Islet precursor cell (in vitro differentiated cells): ENCODE measurements at places on chromosomes 6 and 20.
A peak's percentile ranks its signal among the peaks of the same experiment; 100 is the strongest.

- no peak for DNase-seq
Measured at GRCh38 chr6:105949869-105950268, 136.3 kb upstream of the PRDM1 start.

GRCh38 chr20:22509090-22509842 lies 75.1 kb downstream of the FOXA2 start:
- no peak for DNase-seq

DNA sequence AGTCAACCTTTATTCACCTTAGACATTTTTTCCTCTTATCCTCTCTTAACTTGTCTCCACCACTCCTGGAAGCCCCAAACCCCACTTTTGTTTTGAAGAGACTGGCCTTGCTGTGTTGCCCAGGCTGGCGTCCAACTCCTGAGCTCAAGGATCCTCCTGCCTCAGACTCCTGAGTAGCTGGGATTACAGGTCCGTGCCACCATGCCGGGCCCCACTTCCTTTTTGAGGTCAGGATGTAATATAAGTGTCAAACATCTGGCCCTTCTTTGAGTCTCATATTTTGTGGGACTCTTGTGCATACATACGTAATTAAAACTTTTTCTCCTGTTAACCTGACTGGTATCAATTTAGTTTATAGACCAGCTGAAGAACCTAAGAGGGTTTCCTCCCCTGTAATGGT lies 1.4 kb upstream of the CDK19 start:
- no peak for DNase-seq

- no peak for DNase-seq
Measured at GRCh38 chr20:52963131-52963530, 9.0 kb upstream of the TSHZ2 start.

- no peak for DNase-seq
Measured at GRCh38 chr6:45436544-45437438, 59.1 kb upstream of the SUPT3H start.

- peak; percentile 84 for DNase-seq
Measured at GRCh38 chr6:143941852-143942627, 66.0 kb downstream of the PLAGL1 start.

- DNase-seq, result no peak
Measured at GRCh38 chr6:75600768-75601167, 912 bp upstream of the SENP6 start.

GRCh38 chr6:2615251-2615650 lies 135.5 kb downstream of the MYLK4 start:
- no peak for DNase-seq

GRCh38 chr6:32855467-32856174 lies 1.6 kb downstream of the PSMB9 start:
- no peak for DNase-seq

GRCh38 chr20:36848078-36848660 lies 27.8 kb upstream of the TLDC2 start:
- DNase-seq, result no peak

GRCh38 chr20:40489886-40490285 lies 199.2 kb downstream of the MAFB start:
- DNase-seq, result peak; percentile 85

- no peak for DNase-seq
Measured at GRCh38 chr20:38091441-38092216, 58.1 kb downstream of the RPRD1B start.

DNA sequence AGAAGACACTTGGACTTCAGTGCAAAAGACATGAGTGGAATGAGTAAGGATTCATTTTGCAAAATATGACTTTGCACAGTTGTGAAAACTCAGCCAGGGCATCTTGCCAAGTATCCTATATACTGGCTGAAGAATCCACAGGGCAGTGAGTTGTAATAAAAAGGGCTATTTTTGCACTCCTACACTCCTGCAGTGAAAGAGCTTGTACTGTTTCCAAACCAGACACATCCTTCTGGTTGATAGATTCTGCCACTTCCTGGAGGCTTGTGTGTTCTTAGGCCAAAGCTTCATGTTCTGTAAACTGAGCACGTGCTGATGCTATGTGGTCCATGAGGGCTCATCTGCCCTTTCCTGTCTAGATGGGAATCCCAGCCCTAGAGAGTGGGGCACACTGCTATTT lies 34.9 kb downstream of the GMPR start:
- DNase-seq, result no peak

GRCh38 chr20:56422076-56422823 lies 10.2 kb downstream of the CASS4 start:
- DNase-seq, result no peak

DNA sequence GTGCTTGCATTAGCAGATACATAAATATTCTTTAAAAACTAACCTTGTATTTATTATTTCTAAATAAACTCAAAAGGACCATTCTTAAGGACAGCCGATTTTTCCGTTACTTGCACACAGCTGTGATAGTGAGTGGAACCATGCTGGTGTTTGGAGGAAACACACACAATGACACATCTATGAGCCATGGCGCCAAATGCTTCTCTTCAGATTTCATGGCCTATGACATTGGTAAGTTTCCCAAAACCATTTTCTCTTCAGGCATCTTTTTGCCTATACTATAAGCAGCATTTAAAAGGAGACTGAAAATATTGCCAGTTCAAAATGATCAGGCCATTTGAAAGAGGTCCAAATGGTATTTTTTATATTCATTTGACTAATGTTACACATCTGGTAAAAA lies 92.3 kb downstream of the ATRN start:
- no peak for DNase-seq

DNA sequence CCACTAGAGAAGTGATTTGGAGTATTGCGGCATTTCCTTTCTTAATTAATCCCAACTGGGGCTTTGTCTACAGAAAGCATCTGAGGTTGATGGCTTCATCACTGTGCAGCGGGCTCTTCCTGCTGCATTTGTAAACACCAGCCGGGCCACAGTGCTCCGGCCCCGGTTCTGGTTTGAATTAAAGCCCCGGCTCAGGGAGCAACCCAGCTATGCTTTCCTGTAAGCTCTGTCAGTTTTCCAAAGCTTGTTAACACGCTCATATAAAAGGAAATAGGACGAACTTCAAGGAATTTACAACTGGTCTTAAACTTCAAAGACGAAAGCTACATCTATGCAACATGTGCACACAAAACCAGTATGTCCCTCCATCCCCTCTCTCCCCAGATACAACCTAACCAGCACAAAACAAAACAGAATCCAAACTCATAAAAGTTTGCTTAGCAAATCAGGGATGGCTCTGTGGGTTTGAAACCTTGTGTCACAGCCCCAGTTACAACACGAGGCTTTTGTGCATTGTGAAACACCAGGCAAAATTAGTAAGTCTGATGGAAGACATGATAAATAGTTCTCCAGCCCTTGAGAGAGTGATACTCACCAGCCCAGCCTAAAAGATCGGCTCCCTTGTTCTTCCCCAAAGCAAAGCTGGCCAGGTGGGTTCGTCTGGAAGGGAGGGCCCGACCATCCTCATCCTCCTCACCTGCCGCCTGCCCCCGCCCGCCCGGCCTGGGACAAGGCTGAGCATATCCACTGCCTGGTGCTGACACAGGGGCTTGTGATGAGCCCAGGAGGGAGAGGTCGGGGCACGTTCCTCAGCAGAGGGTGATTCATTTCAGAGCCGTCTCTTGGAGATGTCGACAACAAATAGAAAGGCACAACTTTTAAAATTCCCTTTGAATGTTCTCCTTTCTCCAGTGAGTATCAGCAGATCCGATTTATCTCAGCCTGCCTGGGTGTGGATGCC lies 197.9 kb downstream of the TFAP2C start:
- peak; percentile 80 for DNase-seq
